ENCODE measurements at places on chromosomes 1 and 21.

DNA sequence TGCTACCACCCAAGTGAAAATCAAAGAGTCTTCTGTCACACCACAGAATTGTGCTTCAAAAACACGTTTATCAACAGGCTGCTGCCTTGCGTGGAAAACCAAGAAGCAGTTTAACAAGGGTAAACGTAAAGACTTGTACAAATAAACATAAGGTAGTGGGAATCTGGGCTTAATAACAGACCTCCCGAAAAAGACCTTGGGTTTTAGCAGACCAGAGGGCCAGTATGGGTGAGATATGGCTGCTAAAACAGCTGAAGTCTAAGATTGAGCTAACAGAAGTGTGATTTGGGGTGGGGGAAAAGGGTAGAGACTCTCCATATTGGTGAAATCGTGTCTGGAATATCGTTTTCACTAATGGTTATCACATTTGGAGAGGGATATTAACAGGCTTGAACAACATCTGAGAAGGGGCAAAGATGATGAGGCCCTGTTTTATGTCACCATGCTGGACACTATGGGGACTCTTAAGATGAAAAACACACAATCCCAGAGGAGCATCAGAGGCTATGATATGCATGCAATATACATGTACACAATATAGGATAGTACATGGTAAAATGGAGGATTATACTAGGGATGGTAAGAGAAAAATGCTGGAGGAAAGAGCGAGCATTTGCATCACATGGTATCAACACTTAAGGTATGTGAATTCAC, 1.4 kb downstream of the MOV10 start:
- no peak for DNase-seq

DNA sequence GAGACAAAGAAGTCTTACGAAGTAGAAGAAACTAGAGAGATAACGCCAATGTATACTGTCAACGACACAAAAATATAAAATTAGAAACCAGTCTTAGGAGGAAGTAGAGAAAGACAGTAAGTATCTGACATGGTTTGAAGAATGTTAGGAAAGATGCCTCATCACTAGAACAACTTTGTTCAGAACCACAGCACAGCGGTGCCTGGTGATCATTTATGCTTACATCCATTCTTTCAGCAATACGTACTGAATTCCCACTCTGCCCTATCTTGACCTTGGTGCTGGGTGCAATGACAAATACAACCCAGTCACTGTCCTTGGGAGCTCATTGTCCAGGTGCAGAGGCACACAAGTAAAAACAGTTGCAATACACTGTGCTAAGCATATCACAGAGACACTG, 104.4 kb downstream of the TM2D1 start:
- DNase-seq: peak; percentile 64

DNA sequence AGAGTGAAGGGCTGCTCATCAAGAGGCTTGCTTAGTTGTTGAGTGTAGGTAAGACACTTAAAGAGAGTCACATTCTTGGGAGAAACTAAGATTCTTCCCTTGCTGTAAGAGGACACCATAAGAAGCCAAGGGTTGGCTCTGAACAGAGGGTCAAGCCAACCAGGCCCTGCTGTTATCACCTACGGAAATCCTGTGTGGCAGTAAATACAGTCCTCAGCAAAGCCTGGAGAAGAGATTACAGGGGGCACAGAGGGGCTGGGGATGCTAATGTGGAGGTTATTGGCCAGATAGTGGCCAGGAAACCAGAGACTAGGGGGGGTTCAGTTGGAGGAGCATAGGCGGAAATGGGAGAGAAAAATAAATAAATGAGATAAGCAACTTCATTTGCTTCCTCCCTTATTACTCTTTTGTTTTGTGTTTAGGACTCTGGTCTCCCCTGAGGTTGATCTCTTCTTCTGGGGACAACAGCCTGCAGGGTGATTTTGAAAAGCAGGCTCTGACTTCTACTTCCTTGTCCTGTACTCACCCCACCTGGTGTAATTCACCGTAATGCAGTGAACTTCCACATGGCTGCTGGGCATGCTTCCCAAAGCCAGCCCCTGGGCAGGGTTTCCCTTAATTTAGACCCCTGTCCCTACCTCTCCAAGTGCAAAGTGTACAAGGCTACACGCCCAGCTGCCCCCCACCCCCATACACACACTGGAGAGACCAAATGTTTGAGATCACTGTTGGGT, 40.9 kb downstream of the MTARC1 start:
- no peak for DNase-seq

- no peak for DNase-seq
Measured at GRCh38 chr21:45409466-45410150, 4.6 kb downstream of the COL18A1 start.

- no peak for DNase-seq
Measured at GRCh38 chr1:19067912-19068638, 111.6 kb upstream of the IFFO2 start.

- DNase-seq: peak; percentile 60
Measured at GRCh38 chr1:110123224-110123623, 11.0 kb downstream of the UBL4B start.

- DNase-seq: peak; percentile 27
Measured at GRCh38 chr1:101302831-101303511, 66.2 kb downstream of the S1PR1 start.

GRCh38 chr1:200922406-200922805, 27.7 kb downstream of the INAVA start:
- no peak for DNase-seq

DNA sequence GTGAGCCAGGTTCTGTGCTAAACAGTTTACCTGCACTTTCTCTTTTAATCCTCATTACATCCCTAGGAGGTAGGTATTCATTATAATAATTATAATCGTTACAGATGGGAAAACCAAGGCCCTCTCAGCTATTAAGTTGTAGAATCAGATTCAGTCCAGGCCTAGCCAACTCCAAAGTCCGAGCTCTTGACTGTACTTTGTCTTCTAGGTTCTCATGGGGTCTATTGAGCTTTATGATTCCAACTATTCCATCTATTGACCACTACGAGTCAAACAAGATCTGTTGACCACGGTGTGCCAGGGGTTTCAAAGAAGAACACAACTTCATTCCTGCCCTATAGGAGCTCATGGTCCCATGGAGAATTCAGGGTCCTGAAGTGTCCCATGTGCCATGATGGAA, 2.0 kb downstream of the IFNLR1 start:
- no peak for DNase-seq

DNA sequence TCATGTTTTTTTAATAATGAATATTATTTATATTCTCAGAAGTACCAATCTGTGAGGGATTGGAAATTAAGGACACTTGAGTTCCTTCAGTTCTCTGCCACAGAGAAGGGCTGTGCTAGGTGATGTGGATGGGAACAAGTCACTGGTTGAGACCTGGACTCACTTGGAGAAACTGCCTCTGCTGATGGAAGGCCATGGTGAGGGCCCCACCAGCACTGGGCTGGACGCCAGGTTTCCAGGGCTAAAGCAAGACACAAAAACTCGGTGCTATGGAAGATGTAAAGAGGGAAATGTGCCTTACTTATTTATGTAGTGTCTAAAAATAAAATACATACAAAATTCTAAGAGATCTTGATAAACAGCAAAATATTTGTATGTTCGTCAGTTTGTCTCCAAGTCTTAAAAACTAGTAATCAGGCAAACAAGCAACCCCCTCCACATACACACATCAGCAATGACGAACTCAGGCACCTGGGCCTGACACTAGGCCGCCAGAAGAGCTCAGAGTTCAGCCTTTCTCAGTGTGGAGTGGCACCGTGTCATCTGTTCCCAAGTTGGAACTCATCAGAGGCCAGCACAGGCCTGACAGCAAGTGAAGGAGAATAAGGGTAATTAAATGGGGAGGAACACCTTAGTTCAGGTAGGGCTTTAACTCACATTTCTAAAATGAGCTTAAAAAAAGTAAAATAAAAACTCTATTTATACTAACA, 19.6 kb downstream of the SIPA1L2 start:
- DNase-seq: no peak

GRCh38 chr1:40477678-40478053, 576 bp downstream of the ZFP69 start:
- peak; percentile 13 for DNase-seq

DNA sequence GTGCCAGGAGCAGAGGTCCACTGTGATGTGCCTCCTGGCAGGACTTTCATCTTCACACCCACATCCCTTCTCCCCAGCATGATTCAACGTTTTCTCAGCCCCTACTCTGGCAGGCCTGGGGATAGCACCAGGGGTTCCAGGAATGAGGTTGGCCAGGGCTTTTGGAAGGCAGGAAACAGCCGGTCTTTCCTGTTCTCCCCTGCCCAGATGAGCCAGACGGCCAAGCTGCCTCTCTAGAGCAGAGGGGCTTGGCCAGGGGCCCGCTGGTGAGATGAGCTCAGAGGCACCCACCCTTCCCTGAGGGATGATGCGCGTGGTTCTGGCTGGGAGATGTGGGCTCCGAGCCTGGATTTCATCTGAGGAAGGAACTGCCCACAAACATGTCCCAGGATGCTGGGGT, 4.3 kb upstream of the MFAP2 start:
- DNase-seq: peak; percentile 94

- DNase-seq: no peak
Measured at GRCh38 chr1:100411019-100411418, 58.7 kb downstream of the CDC14A start.

GRCh38 chr1:82366689-82367088, 566.0 kb downstream of the ADGRL2 start:
- DNase-seq: no peak

GRCh38 chr1:19374083-19374801, 62.1 kb downstream of the SLC66A1 start:
- no peak for DNase-seq

DNA sequence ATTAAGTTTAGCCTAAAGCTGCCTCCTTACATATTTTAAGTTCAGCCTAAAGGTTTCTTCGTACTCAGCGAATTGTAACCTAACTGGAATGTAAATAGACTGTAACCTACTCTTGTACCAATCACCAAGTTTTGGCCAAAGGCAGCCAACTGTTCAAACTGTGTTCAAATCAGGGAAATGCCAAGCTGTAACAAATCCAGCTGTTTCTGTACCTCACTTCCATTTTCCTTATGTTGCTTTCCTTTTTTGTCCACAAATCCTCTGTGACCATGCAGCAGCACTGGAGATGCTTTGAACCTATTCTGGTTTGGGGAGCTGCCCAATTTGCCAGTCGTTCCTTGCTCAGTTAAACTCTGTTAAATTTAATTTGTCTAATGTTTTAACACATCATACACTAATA, 3.2 kb upstream of the APOBEC4 start:
- no peak for DNase-seq

GRCh38 chr1:77539519-77540142, 142.8 kb downstream of the ZZZ3 start:
- DNase-seq: peak; percentile 90

- no peak for DNase-seq
Measured at GRCh38 chr1:243849421-243850201, 432 bp downstream of the AKT3 start.

DNA sequence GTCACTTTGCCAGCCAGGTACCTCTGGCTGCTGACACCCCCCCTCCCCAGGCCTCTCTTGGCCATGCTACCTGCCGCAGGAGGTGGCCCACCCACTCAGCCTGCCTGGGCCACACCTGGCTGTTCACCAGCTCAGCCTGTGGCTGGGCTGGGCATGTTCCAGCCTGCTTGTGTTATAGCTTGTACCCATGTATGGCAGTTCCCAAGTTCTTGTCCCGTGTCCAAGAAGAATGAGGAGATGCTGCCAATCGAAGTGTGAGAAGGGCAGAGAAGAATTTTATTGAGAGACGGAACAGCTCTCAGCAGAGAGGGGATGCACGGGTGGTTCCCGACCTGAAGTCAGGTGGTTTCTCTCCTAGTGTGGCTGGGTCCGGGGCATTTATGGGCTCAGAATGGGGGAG, 3.9 kb upstream of the MMEL1 start:
- DNase-seq: no peak

DNA sequence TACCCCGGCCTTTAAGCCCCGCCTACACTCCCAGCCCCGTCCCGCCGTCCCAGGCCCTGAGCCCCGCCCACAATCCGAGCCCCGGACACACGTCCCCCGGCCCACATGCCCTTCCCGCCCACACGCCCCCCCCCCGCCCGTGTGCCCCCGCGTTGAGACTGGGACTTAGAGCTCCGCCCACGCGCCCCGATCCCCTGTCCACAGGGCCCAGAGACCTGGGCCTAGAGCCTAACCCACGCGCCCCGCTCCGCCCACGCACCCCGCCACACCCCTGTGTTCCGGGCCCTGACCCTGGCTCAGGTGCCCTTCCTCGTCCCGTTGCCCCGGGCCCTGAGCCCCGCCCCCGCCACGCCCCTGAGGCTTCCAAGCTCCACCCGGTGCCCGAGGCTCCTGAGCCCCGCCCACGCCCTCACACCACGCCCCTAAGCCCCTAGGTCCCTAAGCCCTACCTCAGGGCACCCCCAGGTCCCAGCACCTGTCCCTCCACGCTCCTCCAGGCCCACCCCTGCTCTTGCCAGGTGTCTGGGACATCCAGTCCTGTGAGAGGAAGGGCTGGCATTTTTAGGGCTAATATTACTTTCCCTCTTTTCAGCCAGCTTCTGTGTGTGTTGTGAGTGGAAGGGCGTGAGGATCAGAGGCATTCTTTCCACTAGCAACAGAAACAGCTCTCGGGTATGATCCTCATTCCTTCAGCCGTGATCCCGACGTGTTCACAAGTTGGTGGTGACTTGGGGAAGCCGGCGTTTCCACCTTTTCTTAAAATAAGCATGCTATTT, 552 bp upstream of the GPR157 start:
- peak; percentile 39 for DNase-seq

GRCh38 chr1:150688763-150689162, 8.2 kb downstream of the GOLPH3L start:
- DNase-seq: peak; percentile 6

DNA sequence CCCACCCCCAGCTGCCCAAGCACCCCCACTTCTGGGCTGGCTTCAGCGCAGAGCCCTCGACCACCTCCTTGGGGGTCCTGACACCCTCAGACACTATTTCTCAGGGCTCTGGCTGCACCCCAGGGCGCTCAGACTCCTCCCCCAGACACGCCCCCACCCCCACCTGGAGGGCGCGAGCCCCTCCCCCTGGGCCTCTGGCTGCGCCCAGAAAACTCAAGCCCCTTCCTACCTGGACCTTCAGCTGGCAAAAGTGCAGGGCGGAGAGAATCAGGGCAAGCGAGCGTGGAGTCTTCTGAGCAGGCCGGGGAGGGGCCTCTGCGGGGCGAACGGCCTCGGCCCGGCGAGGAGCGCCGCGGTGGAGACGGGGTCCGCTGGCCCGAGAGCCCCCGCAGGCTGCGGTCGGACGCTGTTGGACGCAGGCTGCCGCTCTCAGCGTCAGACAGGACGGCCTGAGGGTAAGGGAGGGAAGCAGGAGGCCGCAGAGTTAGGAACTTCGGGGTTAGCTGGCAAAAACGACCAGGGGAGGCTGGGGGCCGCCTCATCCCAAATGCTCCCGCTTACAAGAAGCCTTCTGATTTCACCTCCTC, 17.4 kb upstream of the NBPF1 start:
- DNase-seq: no peak

- DNase-seq: no peak
Measured at GRCh38 chr1:85991261-85991660, 165.3 kb downstream of the COL24A1 start.

Measured in fibroblast of skin of back (primary cell).